ENCODE measurements at places on chromosomes 13 and 19.
A peak's percentile ranks its signal among the peaks of the same experiment; 100 is the strongest.

DNA sequence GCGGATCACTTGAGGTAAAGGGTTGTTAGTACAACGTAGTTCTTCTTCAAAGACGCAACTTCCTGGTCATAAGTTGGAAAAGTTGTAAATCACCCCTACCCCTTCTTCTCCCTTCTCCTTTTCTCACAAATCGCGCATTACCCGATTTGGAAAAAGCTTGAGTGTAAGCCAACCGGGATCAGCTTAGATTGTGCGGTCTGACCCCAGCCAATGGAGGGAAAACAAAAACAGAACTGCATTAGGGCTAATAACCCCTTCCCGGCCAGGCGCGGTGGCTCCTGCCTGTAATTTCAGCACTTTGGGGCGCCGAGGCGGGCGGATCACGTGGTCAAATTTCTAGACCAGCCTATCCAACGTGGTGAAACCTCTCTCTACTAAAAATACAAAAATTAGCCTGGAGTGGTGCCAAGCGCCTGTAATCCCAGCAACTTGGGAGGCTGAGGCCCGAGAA, 806 bp downstream of the ZNF90 start:
- H3K27me3 ChIP-seq: no peaks in the 10 kb centered on the region
- peak; percentile 58 for DNase-seq
- peaks cover 2% of the 10 kb centered on the region for H3K36me3 ChIP-seq
- peaks cover 12% of the 10 kb centered on the region for H3K4me1 ChIP-seq
- H3K4me3 ChIP-seq: peak overlapping the region; percentile 75
- no peak overlapping the region for H3K27ac ChIP-seq

- peaks cover 26% of the 10 kb centered on the region for H3K4me1 ChIP-seq
- H3K27me3 ChIP-seq: no peaks in the 10 kb centered on the region
- peak overlapping the region; percentile 64 for H3K27ac ChIP-seq
- peaks cover 34% of the 10 kb centered on the region for H3K36me3 ChIP-seq
- H3K4me3 ChIP-seq: peak overlapping the region; percentile 88
These were observed 13.3 kb upstream of the AKAP8L start for GRCh38 chr19:15432018-15432494.

DNA sequence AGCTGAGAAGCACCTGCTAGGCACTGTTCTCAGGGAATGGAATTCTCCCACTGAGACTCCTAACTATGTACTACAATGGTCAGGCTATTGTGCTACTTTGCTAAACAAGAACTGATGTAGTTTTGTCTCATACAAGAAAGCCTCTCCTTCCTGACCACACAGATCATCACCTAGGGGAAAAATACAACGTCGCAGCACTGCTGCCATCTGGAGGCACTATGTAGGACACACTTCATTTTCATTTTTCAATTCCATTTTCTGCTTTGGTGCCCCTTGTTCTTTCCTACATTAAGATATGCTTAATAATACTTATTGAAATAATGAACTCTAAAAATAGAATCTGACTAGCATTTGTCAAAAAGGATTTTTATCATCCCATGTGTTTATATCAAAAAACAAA, 21.1 kb downstream of the PROSER1 start:
- H3K36me3 ChIP-seq: peaks cover 67% of the 10 kb centered on the region
- no peak overlapping the region for H3K27ac ChIP-seq
- H3K27me3 ChIP-seq: no peaks in the 10 kb centered on the region
- DNase-seq: peak; percentile 25
- H3K4me3 ChIP-seq: no peak overlapping the region

DNA sequence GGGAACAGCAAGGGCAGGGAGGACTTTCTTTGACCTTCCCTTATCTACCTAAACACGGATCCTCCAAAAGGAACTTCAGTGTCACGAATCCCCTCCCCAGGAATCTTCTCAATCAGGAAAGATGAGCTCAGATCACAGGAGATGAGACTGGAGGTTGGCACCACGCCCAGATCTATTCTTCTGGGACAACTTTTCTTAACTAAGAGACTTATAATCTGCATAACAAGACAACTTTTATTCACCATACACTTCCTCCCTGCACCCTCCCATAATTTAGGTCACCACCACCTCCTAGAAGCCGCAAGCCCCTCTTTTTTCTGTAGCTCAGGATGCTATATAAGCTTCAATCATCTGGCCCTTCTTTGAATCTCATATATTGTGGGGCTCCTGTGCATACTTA, 19.2 kb upstream of the AKT2 start:
- H3K4me1 ChIP-seq: peaks cover 3% of the 10 kb centered on the region
- H3K27me3 ChIP-seq: no peaks in the 10 kb centered on the region
- H3K4me3 ChIP-seq: no peak overlapping the region
- no peak overlapping the region for H3K27ac ChIP-seq

DNA sequence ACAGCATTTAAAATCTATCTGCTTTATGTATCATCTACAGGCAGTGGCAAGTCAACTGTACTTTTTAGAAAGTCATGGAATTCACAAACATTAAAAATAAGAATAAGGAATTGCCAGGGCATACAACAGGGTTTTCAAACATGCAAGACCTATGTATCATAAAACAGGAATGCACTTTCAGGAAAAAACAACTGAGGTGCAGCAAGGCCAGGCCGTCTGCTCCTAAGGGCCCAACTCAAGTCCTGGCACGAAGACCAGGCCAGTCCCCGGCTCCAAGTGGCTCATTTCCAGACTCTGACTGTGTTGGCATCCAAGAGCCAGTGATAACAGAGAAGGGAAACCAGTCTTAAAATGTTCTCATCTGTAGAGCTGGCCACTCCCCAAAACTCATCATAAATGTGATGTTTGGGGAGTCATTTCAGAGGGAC, 7.1 kb downstream of the RFX2 start:
- no peak for DNase-seq
- H3K36me3 ChIP-seq: no peaks in the 10 kb centered on the region
- H3K27ac ChIP-seq: no peak overlapping the region
- no peaks in the 10 kb centered on the region for H3K27me3 ChIP-seq
- peaks cover 21% of the 10 kb centered on the region for H3K4me1 ChIP-seq
- H3K4me3 ChIP-seq: no peak overlapping the region

GRCh38 chr19:7078008-7078407, 8.5 kb downstream of the ZNF557 start:
- H3K4me3 ChIP-seq: peak overlapping the region; percentile 6
- H3K4me1 ChIP-seq: no peaks in the 10 kb centered on the region
- no peaks in the 10 kb centered on the region for H3K27me3 ChIP-seq
- peaks cover 90% of the 10 kb centered on the region for H3K36me3 ChIP-seq

DNA sequence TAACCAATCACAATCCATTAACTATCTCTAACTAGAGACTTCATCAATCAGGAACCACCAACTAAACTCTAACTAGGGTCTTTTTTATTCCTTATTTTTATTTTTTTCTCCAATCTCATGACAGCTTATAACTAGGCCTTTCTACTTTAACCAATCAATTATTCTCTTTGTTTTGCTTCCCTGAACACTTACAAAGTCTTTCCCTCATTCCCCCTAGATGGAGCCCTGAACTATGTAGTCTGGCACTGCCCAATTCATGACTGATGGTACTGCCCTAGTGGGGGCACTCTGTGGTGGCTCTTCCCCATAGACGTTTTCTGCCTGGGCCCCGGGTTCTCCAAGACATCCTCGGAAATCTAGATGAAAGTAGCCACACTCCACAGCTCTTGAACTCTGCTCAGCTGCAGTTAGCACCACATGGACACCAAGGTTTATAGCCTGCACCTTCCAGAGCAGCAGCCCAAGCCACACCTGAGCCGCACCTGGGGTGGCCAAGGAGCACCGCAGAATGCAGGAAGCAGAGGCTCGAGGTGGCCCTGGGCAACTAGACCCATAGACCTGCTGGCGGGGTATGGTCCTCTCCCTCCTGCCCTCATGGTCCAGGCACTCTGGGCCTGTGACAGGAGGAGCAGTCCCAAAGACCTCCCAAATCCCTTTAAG, 6.6 kb downstream of the ATP7B start:
- H3K27ac ChIP-seq: no peak overlapping the region
- H3K4me3 ChIP-seq: no peak overlapping the region
- H3K36me3 ChIP-seq: no peaks in the 10 kb centered on the region
- no peaks in the 10 kb centered on the region for H3K27me3 ChIP-seq
- no peaks in the 10 kb centered on the region for H3K4me1 ChIP-seq

GRCh38 chr13:32538143-32538620, 413 bp downstream of the N4BP2L2 start:
- peaks cover 14% of the 10 kb centered on the region for H3K4me1 ChIP-seq
- peak overlapping the region; percentile 88 for H3K4me3 ChIP-seq
- DNase-seq: peak; percentile 38
- peaks cover 18% of the 10 kb centered on the region for H3K36me3 ChIP-seq

GRCh38 chr13:32407854-32408253, 20.1 kb downstream of the N4BP2L1 start:
- peaks cover 8% of the 10 kb centered on the region for H3K36me3 ChIP-seq
- H3K4me3 ChIP-seq: no peak overlapping the region
- DNase-seq: no peak
- H3K27me3 ChIP-seq: no peaks in the 10 kb centered on the region
- H3K27ac ChIP-seq: no peak overlapping the region
- peaks cover 8% of the 10 kb centered on the region for H3K4me1 ChIP-seq

DNA sequence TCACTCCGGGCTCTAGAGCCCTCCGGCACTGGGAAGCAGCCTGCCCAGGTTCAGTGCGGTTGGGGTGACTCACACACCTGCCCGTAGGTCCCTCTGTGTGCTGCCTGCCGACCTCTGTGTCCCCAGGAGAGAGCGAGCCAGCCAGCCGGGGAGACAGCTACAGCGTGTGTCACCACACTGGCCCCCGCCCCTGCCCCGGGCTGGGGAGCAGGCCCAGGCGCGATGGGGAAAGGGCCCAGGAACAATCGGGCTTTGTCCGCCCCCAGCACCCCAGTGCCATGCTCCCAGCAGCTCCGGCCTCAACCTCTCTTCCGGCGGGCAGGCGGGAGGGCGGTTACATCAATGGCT, at the start of gene KLK6:
Gene KLK6 (minus strand): TSS at position 179 of the 348 bp plus-strand sequence. CDS start 1,487 bp downstream, outside the sequence.
- no peak within 1 kb of the TSS for H3K27ac ChIP-seq
- H3K4me3 ChIP-seq: no peak within 1 kb of the TSS
- H3K4me1 ChIP-seq: no peaks in the 10 kb centered on the region
- no peaks in the 10 kb centered on the region for H3K36me3 ChIP-seq
- no peak for DNase-seq

GRCh38 chr19:47124937-47125668, 5.5 kb upstream of the SAE1 start:
- no peaks in the 10 kb centered on the region for H3K36me3 ChIP-seq
- H3K4me1 ChIP-seq: peaks cover 3% of the 10 kb centered on the region
- H3K27me3 ChIP-seq: no peaks in the 10 kb centered on the region
- H3K27ac ChIP-seq: no peak overlapping the region
- peak; percentile 67 for DNase-seq

DNA sequence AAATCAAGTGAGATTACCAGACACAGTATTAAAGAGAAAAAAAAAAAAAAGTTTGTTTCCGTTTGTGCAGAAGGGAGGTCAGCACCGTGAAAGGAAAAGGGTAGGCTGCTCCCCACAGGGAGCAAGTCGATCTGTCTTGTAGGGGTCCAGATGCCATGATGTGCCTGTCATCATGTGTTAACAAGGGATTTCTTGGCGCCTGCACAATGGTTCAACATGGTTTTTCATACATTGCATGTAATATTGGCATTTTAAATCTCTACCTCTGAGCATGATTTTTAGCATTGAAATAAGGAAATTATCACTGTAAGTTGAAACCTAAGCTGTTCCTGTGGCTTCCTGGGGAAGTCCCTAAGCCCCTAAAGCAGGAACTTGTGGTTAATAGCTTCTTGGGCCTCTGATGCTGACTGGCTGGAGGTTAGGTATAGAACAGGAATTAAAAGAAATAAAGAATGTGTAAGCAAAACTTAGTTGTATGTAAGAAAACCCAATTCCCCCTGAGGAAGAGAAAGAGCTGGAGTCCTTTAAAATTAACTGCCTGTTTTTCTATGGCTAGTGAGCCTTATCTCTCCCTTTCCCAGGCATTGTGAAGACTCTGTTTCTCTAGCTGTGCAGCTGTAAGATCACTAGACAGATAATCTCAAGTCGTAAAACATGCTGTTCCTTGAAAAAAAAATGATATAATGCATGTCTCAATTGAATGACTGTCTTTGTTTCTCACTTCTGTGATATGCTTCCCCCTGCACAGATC, 7.4 kb upstream of the FCGBP start:
- peak; percentile 97 for DNase-seq
- no peaks in the 10 kb centered on the region for H3K36me3 ChIP-seq
- H3K27me3 ChIP-seq: no peaks in the 10 kb centered on the region
- no peak overlapping the region for H3K4me3 ChIP-seq
- no peak overlapping the region for H3K27ac ChIP-seq

GRCh38 chr13:97367016-97367822, 66.8 kb upstream of the RAP2A start:
- no peaks in the 10 kb centered on the region for H3K27me3 ChIP-seq
- H3K36me3 ChIP-seq: peaks cover 16% of the 10 kb centered on the region
- peaks cover 24% of the 10 kb centered on the region for H3K4me1 ChIP-seq
- peak; percentile 86 for DNase-seq

GRCh38 chr13:113413898-113414282, 39.4 kb downstream of the ADPRHL1 start:
- H3K27ac ChIP-seq: no peak overlapping the region
- H3K36me3 ChIP-seq: no peaks in the 10 kb centered on the region
- H3K27me3 ChIP-seq: no peaks in the 10 kb centered on the region

- no peaks in the 10 kb centered on the region for H3K4me1 ChIP-seq
- DNase-seq: no peak
- H3K27me3 ChIP-seq: no peaks in the 10 kb centered on the region
- H3K27ac ChIP-seq: no peak overlapping the region
- no peaks in the 10 kb centered on the region for H3K36me3 ChIP-seq
- no peak overlapping the region for H3K4me3 ChIP-seq
These were observed 131.1 kb upstream of the NBEA start for GRCh38 chr13:34810996-34811395.

GRCh38 chr19:8573316-8573715, 3.9 kb downstream of the MYO1F start:
- no peak overlapping the region for H3K27ac ChIP-seq
- no peaks in the 10 kb centered on the region for H3K36me3 ChIP-seq
- no peak for DNase-seq
- H3K4me1 ChIP-seq: peaks cover 67% of the 10 kb centered on the region

- no peaks in the 10 kb centered on the region for H3K4me1 ChIP-seq
- H3K27me3 ChIP-seq: no peaks in the 10 kb centered on the region
- no peak overlapping the region for H3K27ac ChIP-seq
- H3K36me3 ChIP-seq: no peaks in the 10 kb centered on the region
These were observed 116.8 kb downstream of the FOXO1 start for GRCh38 chr13:40549500-40550094.

- DNase-seq: no peak
- H3K27ac ChIP-seq: no peak overlapping the region
- H3K4me3 ChIP-seq: no peak overlapping the region
- no peaks in the 10 kb centered on the region for H3K4me1 ChIP-seq
- H3K27me3 ChIP-seq: no peaks in the 10 kb centered on the region
These were observed 21.2 kb upstream of the NCCRP1 start for GRCh38 chr19:39175564-39175963.

- H3K27me3 ChIP-seq: no peaks in the 10 kb centered on the region
- no peak overlapping the region for H3K4me3 ChIP-seq
- no peak overlapping the region for H3K27ac ChIP-seq
- H3K4me1 ChIP-seq: peaks cover 7% of the 10 kb centered on the region
- DNase-seq: no peak
These were observed 2.1 kb upstream of the PLVAP start for GRCh38 chr19:17379221-17379631.

DNA sequence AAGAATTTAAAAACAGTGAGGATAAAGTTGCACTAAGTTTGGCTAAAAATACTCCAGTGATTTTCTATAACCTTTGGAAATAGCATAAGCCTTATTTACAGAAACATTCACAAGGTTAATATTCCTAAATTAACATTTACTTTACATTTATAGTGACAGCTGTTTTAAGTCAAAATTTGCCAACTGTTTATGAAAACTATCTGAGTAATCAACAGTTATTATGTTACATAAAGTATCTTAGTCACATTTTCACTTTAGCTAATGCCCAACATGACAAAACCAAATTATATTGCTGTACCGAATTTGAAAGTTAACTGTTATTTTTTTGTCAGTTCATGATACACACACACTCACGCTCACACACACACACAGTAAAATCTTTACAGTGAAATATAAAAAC, 1.2 kb downstream of the TNFRSF19 start:
- H3K36me3 ChIP-seq: no peaks in the 10 kb centered on the region
- H3K27ac ChIP-seq: no peak overlapping the region

All from common myeloid progenitor, CD34-positive (primary cell).